ENCODE measurements at places on chromosomes 7 and 10.

- DNase-seq: peak; percentile 71
Measured at GRCh38 chr7:143263266-143264195, at the start of gene GSTK1. GSTK1 (plus strand) TSS chr7:143263441; CDS start chr7:143263514, 73 bp downstream.

DNA sequence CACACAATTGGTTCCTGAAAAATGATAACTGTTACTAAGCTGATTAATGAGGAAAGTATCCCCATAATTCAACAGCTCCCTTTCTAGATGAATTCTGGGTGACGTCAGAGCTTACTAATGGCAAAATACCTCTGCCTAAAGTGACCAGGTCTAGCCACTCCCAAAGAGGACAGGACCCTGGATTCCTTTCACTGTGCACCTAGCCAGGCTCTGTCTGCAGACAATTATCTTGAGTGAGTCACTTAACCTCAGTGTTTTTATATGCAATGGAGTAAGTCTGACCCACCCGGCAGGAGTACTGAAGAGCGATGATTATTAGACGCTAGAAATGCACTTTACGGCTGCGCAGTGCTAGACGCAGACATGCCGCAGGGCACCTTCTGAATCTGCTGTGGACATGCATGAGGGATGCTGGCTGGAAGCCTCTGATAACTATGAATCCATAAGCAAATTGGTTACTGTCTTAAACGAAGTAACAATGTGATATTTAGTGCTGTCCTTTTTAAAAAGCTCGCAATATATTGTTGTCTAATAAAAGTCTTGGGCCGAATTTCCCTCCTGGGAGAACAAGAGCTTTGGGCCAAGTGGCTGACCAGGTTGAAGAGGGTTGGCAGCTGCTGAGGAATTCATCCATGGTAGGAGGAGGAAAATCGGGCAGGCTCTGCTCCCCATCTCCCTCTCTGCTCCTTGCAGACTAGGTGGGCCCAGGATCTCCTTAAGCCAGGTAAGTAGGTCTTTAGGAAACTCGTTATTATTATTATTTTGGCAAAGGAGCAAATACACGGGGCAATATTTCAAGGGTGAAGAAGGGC is 4.6 kb upstream of the INPP5A start:
- peak; percentile 98 for DNase-seq

- DNase-seq: peak; percentile 40
Measured at GRCh38 chr7:30322271-30323005, 38.0 kb downstream of the ZNRF2 start.

DNA sequence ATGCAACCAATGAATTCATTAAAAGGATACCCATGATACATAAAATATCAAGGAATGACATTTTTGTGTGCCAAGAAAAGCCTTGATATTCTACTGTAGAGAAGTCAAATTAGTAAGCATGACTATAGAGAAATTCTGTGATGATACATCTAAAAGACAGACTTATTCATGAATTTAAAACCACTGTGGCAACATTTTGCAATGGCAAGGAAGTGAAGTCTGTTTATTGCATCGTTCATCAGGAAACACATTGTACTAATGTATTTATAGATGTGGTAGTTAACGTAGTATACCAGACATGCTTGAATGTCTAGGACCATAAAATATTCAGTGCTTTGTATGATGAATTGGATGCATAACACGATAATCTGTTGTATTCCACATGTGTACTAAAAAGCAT is 9.3 kb upstream of the CLEC5A start:
- peak; percentile 31 for DNase-seq

DNA sequence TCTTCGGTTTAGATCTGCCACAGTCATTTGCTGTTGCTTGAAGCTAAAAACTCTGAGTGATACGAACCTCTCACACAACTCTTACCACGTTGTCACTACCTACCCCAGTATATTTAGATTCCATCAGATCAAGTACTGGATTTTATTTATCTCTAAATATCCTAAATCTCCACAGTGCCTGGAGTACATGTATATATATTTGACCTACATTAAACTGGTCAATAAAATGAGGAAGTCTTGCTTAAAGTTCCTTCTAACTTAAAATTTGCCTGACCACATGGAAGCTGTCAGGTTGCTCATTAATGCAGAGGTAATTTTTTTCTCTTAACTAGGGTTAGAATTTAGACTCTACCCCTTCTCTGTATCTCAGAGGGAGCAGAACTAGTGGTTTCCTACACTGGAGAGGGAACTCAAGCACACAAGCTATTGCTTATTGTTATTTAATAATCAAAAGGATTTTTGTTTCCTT is 3.1 kb upstream of the MACC1 start:
- no peak for DNase-seq

DNA sequence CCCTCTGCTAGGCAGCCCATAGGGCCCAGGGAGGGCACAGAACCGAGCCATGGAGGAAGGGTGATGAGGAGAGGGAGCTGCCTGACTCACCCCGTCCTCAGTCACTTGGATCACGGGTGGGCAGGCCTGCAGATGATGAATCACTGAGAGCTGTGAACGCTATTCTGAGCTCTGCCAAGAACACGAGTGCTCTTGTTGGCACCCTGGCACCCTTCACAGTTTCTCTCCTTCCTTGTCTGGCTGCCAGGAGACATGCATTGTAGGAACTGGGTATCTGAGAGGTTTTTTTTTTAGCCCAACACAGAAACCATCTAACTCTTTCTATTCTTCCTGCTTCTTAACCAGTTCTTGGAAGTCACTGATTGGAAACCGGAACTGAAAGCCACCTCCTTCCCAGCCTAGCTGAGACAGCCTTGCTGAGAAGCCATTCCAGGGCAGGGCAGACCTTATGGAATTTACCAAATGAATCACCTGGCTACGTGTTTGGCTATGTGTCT is 82.1 kb downstream of the SLC37A3 start:
- peak; percentile 73 for DNase-seq

DNA sequence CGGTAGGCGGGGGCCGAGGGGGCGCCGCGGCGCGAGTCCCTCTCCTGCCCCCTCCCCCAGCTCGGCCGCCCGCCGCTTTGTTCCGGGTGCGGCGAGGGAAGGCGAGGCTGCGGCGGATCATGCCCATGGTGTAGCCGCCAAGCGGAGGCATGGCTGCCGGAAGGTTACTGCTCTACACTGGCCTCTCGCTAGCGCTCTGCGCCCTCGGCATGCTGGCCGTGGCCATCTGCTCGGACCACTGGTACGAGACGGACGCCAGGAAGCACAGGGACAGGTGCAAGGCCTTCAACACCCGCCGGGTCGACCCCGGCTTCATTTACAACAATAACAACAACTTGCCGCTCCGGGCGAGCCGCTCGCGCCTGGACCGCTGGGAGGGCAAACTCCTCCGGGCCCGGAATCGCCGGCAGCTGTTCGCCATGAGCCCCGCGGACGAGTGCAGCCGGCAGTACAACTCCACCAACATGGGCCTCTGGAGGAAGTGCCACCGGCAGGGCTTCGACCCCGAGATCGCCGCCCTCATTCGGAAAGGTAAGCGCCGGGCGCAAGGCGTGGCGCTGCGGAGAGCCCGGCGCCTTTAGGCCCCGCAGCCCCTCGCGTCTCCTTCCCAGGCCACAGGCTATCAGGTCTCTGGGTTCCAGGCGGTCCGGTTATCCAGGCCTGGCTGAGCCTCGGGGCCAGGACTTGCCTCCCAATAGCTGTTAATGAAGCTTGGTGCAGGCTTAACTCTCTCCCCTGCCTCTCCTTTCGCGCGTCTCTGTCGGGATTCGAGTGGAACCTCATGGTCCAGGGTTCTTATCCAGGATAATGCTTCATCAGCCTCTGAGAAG is 513 bp downstream of the TMEM178B start:
- DNase-seq: no peak

DNA sequence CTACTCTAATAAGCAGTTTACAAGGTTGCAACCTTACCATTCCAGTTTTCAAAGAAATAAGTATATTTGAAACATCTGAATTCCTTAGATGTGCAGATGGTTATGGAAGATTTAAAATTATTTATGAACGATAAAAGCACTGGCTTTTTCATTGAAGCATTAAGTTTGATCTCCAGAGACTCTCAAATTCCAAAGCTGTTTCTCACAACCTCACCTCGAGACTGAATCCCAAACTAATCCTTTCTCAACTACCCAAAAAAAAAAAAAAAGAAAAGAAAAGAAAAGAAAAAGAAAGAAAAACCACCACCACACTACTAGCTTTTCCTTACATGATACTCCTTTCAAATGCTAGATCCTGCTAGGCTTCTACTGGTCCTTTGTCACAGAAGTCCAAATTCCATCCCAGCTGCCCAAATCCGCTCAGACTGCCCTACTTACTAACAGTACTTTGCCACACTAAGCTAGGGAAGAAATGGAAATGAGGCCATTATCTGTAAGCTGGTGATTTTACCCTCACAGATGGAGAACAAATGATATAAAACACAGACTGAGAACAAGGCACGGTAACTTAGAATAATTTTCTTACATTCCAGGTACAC is 100.6 kb upstream of the CDK1 start:
- DNase-seq: no peak

DNA sequence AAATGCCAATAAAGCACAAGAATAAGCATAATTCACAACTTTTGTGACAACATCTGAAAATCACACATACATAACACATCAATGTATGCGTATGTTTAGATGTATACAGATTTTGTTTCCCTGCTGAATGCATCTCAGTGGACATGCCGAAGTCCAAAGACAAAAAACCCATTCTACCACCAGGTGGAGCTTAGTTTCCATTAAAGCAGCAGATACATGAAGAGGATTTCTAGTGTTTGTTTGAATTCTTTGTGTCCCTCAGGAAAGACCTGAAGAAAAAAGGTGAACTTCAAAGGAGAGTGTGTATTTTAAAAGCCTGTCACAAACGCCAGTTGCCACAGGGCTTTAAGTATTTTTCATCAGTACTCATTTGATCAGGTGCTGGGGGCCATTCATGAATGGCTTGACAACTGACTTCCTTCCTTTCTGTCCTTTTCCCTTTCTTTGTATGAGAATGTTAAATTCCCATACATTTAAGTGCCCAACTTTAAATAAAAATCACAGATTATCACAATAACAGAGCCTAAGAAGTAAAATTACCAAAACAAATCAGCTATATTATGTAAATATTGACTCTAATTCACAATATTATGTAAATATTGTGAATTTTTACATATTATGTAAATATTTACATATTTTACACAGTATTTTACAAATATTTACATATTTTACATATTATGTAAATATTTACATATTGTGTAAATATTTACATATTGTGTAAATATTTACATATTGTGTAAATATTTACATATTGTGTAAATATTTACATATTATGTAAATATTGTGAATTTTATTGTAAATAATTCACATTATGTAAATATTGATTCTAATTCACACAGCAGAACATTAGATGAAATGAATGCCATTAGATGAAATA is 343.0 kb downstream of the CRPPA start:
- peak; percentile 73 for DNase-seq

DNA sequence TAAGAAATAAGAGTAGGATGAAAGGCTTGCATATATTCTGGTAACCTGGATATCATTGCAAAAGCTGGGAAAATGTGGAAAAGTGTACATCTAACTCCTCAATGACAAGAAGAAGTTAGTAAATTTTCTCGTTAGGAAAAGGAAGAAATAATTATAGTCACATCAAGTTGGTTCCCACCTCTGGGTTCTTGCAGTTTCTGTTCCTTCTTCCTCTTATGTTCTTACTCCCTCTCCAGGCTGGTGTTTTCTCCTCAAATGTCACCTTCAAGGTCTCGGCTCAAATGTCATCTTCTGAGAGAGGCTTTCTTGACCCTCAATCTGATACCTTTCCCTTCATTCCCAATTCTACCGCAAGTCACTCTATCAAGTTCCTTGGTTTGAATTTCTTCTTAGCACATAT is 64.4 kb downstream of the ENTPD1 start:
- DNase-seq: no peak

GRCh38 chr10:112723876-112724275 is 226.2 kb upstream of the TCF7L2 start:
- DNase-seq: no peak

DNA sequence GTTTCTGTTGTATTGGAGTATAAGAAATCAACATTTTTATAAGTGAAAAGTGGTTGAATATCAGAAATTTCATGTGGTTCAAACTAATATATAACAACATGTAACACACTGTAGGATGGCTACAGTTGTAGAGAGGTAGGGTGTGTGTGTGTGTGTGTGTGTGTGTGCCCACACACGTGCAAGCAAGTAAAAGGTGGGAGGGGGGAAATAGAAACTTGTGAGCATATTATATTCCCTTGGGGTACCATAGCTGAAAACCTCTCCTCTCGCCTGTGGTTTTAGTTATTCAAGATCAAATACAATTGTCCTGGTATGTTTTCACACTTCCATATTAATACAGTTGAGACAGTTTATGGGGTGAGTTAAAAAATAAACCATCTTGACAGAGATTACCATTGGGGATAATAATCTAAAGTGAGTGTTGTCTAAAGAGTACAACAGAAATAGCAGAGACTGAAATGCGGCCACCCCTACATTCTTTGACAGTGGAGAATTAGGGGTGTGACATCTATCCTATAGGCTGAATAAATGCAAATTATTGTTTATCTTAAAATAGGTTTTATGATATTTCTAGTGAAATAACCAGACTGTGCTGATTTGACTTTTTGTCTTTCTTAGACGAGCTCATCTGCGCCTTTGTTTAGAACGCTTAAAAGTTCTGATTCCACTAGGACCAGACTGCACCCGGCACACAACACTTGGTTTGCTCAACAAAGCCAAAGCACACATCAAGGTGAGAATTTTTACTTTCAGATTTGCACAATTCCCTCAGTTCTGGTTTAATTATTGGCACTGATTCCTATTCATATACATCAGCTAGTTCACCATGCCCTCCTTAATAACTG is 25.9 kb downstream of the SMNDC1 start:
- DNase-seq: no peak

- no peak for DNase-seq
Measured at GRCh38 chr7:100374601-100375000, 1.3 kb downstream of the PILRA start.

GRCh38 chr7:26365901-26366275 is 74.2 kb downstream of the SNX10 start:
- DNase-seq: no peak

DNA sequence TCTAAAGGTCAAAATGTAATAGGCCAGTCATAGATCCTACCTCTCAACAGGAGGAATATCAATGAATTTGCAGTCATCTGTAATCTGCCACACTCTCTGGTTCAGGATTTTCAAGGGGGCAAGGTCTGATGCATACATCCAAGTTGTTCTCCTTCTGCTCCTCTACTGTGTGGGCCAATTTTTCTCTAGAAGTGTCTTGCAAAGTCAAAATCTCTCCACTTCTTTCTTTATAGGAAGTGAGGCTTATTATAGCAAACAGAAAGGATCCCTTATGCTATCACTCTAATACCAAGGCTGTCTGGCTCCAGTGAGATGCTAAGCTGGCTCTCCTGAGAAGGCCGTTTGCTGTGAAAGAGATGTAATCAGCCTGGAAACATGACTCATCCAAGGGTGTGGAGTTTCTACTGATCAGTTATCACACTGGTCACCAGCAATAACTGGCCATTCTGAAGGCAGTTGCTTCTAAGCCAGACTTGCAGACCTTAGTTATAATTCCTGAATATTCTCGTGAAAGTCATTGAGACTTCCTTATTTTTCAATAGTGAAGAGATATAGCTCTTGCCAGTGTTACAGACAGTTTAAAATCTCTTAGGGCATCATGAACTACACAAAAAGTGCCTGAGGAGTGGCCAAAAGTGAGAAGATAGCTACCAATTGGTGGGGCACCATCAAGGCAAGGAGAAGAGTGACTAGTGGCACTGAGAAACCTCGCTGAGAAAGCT is 43.2 kb upstream of the LRGUK start:
- peak; percentile 58 for DNase-seq
